Fibroblast of upper back skin (primary cell): ENCODE measurements at places on chromosomes 2 and 18.
A peak's percentile ranks its signal among the peaks of the same experiment; 100 is the strongest.

- DNase-seq = no peak
Measured at GRCh38 chr2:128813352-128814034, 494.8 kb upstream of the HS6ST1 start.

GRCh38 chr2:64905338-64906024, 83.7 kb upstream of the SLC1A4 start:
- DNase-seq = no peak

- no peak for DNase-seq
Measured at GRCh38 chr2:219868635-219869034, 241.2 kb downstream of the SLC4A3 start.

DNA sequence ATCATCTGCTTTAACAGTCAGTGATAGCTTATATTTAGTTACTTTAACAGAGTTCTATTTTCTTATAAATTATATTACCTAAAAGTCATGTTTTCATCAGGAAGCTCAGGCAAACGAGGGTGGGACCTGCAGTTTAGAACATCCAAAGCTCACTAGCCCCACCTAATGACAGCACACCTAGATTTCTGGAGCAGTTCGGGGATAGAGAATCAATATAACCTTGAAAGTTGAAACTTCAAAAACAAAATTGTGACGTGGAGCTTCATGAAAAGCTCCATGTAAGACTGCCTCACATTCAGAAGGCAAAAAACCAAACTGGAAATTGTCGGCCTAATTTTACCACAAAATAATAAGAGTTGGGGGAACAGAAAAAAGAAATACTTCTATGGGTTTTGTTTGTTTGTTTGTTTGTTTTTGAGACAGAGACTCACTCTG, 185.9 kb upstream of the CCDC150 start:
- peak; percentile 69 for DNase-seq

GRCh38 chr2:161414042-161415033, 1.8 kb upstream of the TBR1 start:
- no peak for DNase-seq

- no peak for DNase-seq
Measured at GRCh38 chr2:100453853-100454252, 16.4 kb upstream of the NMS start.

GRCh38 chr2:230411570-230412370, 4.2 kb upstream of the SP100 start:
- peak; percentile 54 for DNase-seq

GRCh38 chr2:104388296-104388695, 465.6 kb upstream of the POU3F3 start:
- DNase-seq = peak; percentile 75

DNA sequence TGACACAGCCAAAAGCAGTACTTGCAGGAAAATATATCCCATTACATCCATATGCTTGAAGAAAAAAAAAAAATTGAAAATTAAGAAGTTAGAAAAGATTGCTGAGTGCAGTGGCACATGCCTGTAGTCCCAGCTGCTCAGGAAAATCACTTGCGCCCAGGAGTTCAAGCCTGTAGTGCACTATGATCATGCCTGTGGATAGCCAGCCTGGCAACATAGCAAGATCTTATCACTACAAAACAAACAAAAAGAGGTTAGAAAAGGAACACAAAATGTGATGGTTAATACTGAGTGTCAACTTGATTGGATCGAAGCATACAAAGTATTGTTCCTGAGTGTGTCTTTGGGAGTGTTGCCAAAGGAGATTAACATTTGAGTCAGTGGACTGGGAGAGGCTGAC, 361.9 kb downstream of the NYAP2 start:
- DNase-seq = no peak

DNA sequence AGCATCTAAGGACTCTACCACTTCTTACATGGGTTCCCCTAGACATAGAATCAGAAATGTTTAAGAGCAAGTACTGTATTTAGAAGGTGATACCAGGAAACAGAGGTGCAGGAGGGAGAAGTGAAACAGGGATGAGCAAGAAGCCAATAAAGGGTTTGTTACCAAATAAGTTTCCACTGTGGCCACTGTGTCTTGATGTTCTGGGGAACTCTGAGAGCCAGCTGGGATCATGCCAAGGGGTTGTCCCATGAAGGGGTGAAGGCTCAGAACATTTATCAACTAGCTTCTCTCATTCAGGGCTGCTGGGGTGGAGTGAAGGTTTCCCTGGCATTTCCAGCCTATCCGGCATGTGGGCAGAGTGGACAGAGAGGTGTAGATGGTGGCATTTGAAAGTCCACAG, 147.1 kb upstream of the SH3BP4 start:
- no peak for DNase-seq

- DNase-seq = peak; percentile 7
Measured at GRCh38 chr2:24024018-24024417, 14.1 kb downstream of the MFSD2B start.

GRCh38 chr2:100110614-100111000, 31.8 kb downstream of the AFF3 start:
- DNase-seq = no peak
